ENCODE measurements at places on chromosomes 5 and 9. TPM values are rescaled to one million over a fixed set of nuclear protein-coding genes. Genes with fewer than 3 reads are reported as not detected.

DNA sequence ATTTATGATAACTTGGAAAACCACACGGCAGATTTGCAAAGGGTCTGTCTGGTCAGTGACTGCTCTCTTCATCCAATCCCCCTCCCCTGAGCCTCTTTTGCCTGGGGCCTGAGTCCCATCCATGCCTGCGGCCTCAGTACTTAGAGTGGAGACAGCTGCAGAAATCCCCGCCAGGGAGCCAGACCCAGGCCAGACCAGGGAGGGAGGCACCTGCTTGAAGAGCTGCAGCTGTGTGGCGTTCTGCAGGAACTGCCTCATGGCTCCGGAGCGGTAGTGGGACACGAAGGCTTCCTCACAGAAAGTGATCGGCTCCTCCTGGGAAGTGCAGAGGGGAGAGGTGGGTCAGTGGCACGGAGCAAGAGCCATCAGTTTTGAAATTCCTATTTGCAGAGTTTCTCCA lies 101.6 kb downstream of the CRB2 start:
- no peak overlapping the region for H3K4me3 ChIP-seq
- no peak for DNase-seq
- no peaks in the 10 kb centered on the region for H3K4me1 ChIP-seq
- H3K27me3 ChIP-seq = no peaks in the 10 kb centered on the region
- no peak overlapping the region for H3K27ac ChIP-seq

DNA sequence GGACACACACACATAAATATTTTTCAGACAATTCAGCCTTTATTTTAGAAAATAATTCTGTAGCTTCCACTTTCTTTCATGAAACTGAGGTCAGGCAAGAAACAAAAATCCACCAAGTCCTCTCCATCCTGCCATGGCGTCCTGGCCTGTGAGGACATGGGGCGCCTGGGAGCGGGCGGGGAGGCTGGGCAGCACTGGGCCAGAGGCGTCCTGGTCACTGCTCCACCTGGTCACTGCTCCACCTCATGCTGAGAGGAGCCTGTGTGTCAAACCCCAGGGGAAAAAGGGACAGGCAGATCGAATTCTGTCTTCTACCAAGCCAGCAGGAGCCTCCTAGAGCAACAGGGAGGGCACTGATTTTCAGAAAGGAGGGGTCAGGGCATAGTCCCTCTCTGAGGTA lies 12.1 kb downstream of the MGAT1 start:
- DNase-seq = no peak
- no peak overlapping the region for H3K4me3 ChIP-seq
- H3K36me3 ChIP-seq = no peaks in the 10 kb centered on the region

PCDHB15 gene
- not detected for total RNA-seq

GRCh38 chr5:96093340-96093739 lies 131.7 kb upstream of the ELL2 start:
- DNase-seq = no peak
- H3K27ac ChIP-seq = no peak overlapping the region
- H3K4me3 ChIP-seq = no peak overlapping the region
- H3K27me3 ChIP-seq = no peaks in the 10 kb centered on the region
- H3K36me3 ChIP-seq = no peaks in the 10 kb centered on the region

DNA sequence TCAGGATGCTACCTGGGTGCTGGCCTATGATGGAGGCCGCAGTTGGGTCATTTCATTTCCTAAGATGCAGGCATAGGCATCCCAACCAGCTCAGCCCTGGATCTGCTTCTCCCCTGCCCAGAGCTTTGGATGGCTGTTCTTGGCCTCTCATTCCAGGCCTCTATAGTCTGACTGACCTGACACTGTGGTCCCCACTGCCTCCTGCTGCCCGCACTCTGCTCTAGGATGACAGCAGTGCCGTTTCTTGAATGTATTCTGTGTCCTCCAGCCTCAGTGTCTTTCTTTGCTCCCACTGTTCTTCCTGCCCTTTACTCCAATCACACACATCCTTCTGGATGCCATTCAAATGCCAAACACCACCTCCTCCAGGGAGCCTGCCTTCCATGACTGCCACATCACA lies 235.7 kb downstream of the HSPA4 start:
- no peak overlapping the region for H3K4me3 ChIP-seq
- H3K27me3 ChIP-seq = no peaks in the 10 kb centered on the region
- no peak overlapping the region for H3K27ac ChIP-seq
- H3K36me3 ChIP-seq = no peaks in the 10 kb centered on the region
- no peaks in the 10 kb centered on the region for H3K4me1 ChIP-seq

GRCh38 chr9:33924978-33925797 lies 108.2 kb downstream of the UBE2R2 start:
- no peaks in the 10 kb centered on the region for H3K4me1 ChIP-seq
- H3K36me3 ChIP-seq = peaks cover 83% of the 10 kb centered on the region
- H3K27ac ChIP-seq = no peak overlapping the region
- no peak for DNase-seq
- H3K4me3 ChIP-seq = no peak overlapping the region

SPOCK1 gene
- total RNA-seq = 4.2 TPM

All from Peyer's patch (tissue), 4 donors.